ENCODE measurements at places on chromosomes 16 and 17.

DNA sequence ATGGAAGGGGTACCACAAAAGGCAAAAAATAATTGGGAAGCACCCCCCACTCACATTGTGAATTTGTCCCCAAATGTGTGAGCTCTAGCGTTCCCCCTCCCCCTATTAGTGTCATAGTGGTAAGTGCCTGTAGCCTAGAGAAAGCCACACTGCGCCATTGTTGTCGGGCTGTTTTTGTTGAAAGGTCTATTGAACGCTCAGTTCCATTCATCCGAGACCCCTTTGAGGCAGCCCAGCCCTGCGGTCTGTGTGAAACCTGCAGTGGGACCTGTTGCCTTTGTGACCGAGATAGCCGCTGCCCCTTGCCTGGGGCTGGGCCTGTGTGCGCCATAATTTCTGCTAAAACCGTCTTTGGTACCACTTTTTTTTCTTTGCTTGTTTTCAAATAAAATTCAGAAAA lies 3.0 kb downstream of the JPT2 start:
- no peak for DNase-seq

DNA sequence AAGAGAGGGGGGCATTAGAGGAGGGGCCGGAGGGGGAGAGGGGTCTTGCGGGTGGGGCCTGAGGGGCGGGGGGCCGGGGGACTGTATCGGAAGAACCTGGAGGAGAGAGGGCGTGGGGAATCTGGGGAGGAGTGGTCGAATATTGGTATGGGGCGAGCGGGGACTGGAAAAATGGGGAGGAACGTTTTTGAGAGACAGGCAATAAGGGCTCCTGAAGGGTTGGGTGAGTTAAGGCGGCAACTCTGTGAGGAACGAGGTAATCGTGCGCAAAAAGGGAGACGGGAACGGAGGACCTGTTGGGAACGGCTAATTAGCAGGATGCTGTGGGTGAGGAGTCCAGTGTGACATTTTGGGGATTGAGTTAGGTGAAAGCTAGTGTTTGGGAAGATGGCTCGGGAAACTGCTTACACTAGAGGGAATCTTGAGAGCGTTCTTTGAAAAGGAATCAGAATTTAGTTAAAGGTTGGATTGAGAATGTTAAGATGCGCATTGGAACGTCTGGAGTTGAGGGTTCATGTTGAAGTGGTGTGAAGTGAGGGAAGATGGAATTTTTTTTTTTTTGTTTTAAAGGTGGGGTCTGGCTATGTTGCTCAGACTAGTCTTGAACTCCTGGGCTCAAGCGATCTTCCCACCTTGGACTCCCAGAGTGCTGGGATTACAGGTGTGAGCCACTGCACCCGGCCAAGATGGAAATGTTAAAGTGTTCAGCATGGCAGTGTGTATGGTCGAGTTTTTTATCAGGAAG lies 662 bp downstream of the WIPF2 start:
- DNase-seq, result no peak

DNA sequence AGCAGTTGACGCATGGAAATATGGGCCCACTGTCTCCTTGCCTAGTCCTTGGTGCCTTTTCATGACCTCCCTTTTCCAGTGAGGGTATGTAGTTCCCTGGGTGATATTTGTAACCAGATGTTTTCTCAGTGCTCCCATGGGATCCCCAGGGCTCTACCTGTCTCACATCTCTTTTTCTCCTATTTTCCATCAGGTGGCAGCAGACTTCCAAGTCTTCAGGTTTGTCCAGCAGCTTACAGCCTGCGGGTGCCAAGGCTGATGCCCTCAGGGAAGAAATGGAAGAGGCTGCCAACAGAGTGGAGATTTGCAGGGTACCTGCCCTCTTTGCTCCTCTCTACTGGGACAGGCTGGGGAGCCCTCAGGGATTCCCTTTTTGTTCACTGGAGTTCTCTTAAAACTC lies 89.1 kb downstream of the ELAC2 start:
- DNase-seq, result no peak

- DNase-seq, result no peak
Observed at GRCh38 chr17:61843435-61843834, 19.9 kb downstream of the BRIP1 start.

DNA sequence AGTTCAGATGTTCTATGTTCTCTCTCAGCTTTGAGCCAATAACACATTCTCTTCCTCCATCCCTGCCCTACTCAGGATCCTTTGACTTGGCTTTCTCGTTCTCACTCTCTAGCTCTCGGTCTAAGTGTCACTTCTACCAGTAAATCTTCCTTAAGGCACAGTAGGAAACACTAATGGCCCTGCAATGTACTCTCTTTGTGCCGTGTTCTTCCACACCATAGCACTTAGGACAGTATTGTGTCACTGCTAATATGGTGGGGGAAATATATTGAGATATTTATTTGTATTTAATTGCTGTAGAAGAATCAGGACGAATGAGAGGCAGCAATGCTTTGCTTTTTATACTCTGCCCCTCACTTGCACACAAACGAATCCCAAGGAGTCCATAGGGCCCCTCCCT lies 493.1 kb downstream of the SHISA9 start:
- no peak for DNase-seq

- no peak for DNase-seq
Observed at GRCh38 chr17:33284022-33284421, 9.1 kb downstream of the ASIC2 start.

DNA sequence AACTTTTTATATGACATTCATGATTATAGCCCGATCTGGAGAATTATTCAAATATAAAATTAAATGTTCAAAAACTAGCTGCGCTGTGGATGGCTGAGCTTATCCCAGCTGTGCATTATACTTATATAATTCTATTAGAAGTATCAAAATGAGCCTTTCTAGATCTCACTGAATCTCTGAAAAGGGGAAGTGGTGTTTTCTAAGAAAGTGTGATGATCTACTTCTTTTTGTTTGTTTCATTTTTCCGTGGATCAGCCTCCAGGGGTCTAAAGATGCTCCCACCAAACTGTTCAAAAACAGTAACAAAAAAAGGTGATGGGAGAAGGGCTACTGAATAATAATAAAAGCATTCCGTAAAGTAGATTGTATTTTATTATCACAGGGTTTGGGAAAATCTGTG lies 411.3 kb upstream of the PSMD7 start:
- DNase-seq, result no peak

DNA sequence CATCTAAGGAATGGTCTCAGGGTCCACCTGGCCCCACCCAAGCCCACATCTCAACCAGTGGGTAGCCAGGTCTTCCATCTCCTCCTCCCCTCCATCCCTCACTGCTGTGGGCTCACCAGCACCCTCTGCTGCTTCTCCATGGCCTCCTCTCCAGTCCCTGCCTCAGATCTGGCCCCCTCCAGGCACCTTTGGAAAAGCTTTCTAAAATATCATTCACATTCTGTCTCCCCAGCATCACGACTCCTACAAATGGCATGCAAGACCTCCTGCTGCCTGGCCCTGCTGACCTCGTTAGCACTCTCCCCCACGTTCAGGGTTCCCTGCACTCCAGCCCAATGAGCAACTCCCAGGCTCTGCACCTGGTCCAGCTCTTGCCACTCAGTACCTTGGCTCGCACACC lies 13.7 kb downstream of the GLP2R start:
- DNase-seq, result no peak

DNA sequence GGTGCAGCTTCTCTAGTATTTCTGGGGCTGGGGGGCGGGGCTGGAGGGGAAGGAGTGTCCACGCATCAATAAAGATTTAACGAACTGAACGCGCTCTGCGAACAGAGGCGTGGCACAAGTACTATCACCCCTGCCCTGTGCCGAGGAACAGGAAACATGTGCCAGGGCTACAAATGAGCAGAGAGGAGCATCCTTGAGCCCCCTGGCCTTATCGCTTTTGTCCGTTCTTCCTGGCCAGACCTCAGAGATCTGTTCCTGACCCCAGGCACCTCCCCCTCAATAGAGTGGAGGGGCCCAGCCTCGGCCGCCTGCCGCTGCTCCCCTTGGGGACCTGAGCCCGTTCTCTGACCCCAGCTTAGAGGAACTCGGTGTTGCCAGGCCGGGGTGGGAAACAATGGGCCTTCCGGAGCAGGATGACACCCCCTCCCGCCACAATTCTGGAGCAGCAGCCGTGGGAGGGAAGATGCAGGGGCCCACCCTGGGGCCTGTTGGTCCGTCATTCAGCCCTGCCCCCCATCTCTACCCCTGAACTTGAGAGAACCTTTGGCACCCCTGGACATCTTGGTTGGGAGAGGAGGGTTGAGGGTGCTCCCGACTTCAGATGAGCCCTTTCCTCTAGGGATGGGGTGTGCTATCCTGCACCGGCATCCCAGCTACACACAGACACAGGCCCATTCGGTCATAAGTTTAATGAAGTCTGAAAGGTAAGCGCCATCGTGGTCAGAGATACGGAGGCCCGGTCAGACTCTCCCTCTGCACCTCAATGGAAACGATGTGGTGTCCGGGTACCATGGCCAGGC lies 1.1 kb downstream of the NAA38 start:
- peak; percentile 45 for DNase-seq

GRCh38 chr17:75814021-75814395 lies 29.4 kb downstream of the UNK start:
- DNase-seq, result no peak

DNA sequence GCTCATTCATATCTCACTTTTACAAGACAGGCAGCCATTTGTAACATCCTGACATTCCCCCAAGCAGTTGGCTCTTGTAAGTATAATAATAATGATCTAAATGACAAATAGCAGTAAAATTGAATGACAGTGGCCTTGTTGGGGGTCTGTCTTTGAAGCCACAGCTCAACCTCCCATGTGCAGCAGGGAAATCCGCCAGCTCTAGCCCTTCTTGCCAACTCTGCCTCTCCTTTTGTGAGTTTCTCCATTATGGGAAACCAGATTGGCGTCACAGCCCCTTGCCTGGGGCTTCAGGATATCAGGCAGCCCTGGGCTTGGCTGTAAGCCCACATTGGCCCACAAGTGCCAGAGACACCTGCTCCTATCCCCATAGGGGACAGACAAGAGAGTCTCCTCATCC lies 70.4 kb upstream of the CACNG5 start:
- DNase-seq, result no peak

- DNase-seq, result no peak
Observed at GRCh38 chr16:85204242-85205010, 92.2 kb upstream of the CIBAR2 start.

GRCh38 chr17:74579900-74580299 lies 12.2 kb downstream of the CD300LD start:
- no peak for DNase-seq

- no peak for DNase-seq
Observed at GRCh38 chr16:17723531-17724134, 252.9 kb upstream of the XYLT1 start.

GRCh38 chr16:53816211-53816836 lies 112.4 kb downstream of the FTO start:
- no peak for DNase-seq

- DNase-seq, result peak; percentile 44
Observed at GRCh38 chr17:28547623-28548416, 4.6 kb downstream of the UNC119 start.

- DNase-seq, result no peak
Observed at GRCh38 chr17:57480438-57481196, 224.3 kb downstream of the MSI2 start.

DNA sequence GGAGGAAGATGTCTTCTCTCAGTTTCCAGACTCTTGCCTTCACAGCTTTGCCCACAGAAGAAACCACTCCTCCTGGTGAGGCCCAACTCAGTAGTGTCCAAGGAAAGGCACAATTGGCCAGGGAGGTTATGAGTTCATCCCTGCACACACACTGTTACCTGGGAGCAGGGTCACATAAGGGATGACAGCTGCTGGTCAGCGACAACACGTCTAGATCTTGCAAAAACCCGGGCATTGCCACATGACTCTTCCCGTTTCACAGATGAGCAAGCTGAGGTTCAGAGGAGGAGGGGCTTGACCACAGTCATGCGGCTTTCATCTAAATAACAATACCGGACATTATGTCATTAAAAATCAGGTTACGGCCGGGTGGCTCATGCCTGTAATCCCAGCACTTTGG lies 186.0 kb downstream of the COPRS start:
- no peak for DNase-seq

DNA sequence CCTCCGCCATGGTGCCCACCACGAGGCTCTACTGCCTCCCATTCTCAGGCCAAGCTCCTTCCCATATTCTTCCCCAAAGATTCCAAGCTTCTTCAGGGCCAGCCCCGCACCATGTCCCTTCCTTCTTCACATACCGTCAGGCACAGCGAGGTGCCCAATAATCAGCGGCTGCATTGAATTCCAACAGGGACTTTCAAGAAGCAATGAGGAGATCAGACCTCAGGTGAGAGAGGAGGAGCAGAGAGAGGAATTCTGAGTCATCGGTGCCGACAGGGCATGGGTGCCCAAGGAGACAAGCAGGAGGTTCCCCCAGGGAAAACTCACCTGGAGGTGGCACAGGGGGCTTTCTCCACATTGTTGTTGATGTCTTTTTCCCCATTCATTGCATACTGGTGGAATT lies 2.0 kb downstream of the NOS2 start:
- no peak for DNase-seq

DNA sequence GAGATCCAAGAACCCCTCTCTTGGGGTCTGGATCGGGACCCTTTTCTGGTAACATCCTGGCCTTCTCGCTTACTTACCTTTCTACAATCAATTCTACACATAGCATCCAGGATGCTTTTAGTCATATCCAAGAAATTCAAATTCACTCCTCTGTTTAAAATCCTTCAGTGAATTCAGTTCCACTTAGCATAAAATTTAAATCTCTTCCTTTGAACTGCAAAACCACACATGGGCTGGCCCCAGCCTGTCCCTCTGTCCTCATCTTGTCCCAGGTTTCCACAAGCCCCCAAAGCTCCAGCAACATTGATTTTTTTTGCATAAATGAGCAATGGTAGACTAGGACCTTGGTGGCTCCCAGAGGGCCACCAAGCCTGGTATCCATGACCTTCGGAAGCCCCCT lies 96.4 kb upstream of the C16orf82 start:
- DNase-seq, result no peak

DNA sequence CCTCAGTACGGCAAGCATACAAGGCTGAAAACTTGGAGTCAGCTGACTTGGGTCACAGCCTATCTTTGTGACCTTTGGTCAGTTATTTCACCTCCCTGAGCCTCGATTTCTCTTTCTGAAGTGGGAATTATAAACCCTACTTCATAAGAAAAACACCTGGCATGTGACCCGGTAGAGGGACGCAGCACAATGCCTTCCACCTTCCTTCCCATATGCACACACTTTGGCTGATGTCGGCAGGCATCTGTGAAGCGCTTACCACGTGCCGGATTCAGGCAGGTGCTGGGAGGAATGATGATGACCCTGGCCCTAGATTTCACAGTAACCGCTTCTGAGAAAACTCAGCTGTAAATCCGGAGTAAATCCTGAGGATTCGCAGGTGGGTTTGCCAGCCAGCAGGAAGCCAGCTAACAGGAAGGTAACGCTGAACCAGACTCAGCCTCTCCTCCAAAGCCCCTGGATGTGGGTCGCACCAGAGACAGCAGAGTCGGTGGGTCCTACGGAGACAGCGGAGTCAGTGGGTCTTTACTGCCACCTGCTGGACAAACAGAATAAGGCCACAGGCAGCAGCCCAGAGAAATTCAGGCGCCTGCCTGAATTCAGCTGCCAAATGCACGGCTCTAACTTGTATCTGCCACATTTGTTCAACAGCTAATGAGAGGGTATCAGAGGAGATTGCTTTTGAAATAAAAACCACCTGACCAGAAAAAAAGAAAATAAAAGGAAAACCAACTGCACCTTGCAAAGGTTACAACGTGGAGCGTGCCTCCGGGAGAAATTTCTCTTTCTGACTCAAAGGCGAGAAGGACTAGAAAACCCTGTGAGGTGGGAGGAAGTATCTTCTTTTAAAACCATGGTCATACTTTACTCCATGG lies 16.6 kb downstream of the COPRS start:
- peak; percentile 44 for DNase-seq

Measured in stimulated activated CD4-positive, alpha-beta T cell treated with anti-CD3 and anti-CD28 coated beads, Interleukin-2, amount 100 ng/mL, for 4 hours (primary cell).